Midbrain (tissue), 1 donor: ENCODE measurements at places on chromosomes 13 and 19.
A peak's percentile ranks its signal among the peaks of the same experiment; 100 is the strongest.

GRCh38 chr13:79380997-79381396 lies 25.1 kb downstream of the RBM26 start:
- no peak for DNase-seq

- DNase-seq: no peak
These were observed 46.2 kb downstream of the COLGALT1 start for GRCh38 chr19:17601683-17602082.

- DNase-seq: no peak
These were observed at the start of gene NPAS1 for GRCh38 chr19:47019431-47020041. TSS of gene NPAS1 (plus strand) at chr19:47019837. CDS start at chr19:47021048, 1,211 bp downstream.

GRCh38 chr19:49515767-49516166 lies 3.3 kb downstream of the FCGRT start:
- DNase-seq: peak; percentile 27

DNA sequence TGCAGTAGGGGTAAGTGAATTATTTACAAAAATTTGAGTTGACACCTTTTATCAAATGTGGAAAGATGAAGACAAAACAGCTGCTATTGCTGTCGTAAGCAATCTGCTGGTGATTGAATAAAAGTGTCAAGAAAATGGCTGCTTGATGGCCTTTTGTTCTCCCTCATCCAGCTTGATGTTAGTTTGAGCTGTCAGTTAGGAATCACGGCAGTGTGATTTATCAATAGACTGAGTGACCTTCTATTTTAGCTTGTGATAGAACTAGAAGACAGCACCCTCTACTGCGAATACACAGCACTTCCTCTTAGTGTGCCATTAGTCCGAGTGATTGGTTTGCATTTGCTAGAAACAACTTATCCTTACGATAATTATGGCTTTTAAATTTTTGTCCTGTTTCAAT lies 76.3 kb downstream of the MZT1 start:
- peak; percentile 10 for DNase-seq

DNA sequence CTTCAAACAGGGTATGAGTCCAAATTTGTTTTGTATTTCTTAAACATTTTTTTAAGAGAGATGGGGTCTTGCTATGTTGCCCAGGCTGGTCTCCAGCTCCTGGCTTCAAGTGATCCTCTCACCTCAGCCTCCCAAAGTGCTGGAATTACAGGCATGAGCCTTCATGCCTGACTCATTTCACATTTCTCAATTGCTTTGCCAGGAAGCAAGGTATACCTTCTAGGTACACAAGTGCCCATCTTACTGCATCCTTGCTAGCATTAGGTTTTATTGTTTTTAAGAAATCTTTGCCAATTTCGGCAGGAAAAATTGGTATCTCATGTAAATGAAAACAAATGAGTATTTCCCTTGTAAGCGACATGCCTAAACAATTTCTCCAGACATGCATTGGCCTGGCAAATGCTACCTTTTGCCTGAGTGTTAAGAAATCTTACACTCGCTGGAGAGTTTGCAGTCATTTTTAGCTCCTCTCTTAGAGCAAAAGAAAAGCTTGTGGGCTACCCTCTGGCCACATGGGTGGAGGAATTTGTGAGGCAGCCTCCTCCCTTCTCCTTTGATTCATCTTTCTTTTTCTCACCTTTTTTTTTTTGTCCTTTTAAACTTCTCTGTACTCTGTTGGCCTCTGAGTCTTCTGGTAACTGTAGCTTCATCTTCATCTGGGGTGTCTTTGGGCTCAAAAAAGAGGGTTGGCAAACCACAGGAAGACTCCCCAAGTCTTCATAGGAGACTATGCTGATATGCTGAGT lies 33.0 kb downstream of the ACTL9 start:
- DNase-seq: no peak

DNA sequence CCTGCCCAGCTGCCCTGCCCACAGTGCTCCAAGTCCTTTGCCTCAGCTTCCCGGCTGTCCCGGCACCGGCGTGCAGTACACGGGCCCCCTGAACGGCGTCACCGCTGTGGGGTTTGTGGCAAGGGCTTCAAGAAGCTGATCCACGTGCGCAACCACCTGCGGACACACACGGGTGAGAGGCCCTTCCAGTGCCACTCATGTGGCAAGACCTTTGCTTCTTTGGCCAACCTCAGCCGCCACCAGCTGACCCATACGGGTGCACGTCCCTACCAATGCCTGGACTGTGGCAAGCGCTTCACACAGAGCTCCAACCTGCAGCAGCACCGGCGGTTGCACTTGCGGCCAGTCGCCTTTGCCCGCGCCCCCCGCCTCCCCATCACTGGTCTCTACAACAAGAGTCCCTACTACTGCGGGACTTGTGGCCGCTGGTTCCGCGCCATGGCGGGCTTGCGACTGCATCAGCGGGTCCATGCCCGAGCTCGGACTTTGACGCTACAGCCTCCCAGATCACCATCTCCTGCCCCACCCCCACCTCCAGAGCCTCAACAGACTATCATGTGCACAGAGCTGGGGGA lies 5.7 kb downstream of the ZNF526 start:
- DNase-seq: no peak

- DNase-seq: no peak
These were observed 78.2 kb downstream of the GGACT start for GRCh38 chr13:100510208-100510957.

- DNase-seq: peak; percentile 20
These were observed 8.9 kb upstream of the CRTC1 start for GRCh38 chr19:18674616-18675015.

GRCh38 chr13:102440259-102440936 lies 38.5 kb upstream of the FGF14 start:
- no peak for DNase-seq

DNA sequence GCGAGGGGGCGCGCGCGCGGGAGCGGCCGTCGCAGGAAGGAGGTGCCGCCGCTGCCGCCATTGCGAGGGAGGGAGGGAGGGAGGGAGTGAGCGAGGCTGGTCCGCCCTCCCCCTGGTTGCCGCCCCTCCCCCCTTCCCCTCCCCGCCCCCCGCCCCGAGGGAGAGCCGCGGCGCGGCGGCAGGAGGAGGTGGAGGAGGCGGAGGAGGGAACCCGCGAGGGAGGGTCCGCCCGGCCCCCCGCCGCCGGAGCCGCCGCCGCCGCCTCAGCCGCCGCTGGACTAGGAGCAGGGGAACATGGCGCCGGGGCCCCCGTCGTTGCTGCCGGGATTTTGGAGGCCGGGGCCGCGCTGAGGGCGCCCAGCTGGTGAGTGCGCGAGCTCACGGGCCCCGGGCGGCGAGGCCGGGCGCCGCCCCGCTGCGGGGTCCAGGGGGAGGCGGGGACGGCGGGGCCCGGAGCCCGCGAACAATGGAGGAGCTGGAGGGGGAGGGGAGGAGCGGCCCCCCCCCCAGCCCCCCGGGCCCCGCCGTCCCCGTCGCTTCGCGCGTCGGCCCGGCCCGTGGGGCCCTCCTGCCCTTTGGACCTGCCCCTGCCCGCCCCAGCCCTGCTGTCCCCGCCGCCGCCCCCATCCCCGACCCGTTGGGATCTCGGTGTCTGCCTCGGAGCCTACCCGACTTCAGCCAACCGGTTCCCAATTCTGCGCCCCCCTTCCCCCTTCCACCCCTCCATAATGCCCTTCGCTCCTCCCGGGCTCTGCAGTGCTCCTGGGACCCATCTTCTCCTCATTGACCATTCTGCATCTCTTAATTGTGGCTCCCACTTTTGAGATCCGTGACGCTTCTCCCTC lies at the start of gene ARHGAP35:
TSS of gene ARHGAP35 (plus strand) at position 152 of the 845 bp plus-strand sequence. CDS start 57,679 bp downstream, outside the sequence.
- DNase-seq: no peak
